ENCODE measurements at places on chromosomes 5 and 9.

DNA sequence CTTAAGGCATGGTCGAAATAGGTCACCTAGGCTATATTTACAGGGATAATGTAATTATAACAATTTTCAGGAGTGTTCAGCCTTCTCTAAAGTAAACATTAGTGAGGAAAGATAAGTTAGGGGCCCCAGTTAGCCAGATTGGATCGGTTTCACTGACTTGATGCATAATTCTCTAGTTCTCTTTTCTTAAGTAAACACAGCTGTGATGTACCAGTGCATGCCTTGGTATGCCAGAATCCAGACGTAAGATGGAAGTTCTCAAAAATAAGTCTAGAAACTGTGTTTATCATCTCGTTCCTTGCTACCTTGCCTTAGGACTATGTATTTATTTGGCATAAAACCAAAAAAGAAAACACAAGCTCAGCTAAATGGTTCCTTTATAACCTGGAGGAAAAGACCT is 442.2 kb upstream of the CLINT1 start:
- no peak for DNase-seq

GRCh38 chr5:132024789-132025402 is 13.4 kb upstream of the ACSL6 start:
- no peak for DNase-seq

- no peak for DNase-seq
These were observed 26.9 kb downstream of the SLC46A2 start for GRCh38 chr9:112863746-112864145.

DNA sequence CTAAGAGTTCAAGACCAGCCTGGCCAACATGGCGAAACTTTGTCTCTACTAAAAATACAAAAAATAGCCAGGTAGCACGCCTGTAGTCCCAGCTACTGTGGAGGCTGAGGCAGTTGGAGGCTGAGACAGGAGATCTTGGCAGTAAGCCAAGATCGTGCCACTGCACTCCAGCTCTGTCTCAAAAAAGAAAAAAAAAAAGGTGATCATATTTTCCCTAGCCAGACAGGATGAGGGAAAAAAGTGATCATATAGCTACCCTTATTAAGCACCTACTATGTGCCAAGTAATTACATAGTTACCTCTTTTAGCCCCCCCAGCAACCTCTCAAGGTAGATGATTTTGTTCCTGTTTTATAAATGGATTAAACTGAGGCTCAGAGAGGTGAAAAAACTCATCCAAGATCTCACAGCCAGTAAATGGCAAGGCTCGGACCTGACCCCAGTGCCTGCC is 18.1 kb upstream of the RPL26L1 start:
- no peak for DNase-seq

DNA sequence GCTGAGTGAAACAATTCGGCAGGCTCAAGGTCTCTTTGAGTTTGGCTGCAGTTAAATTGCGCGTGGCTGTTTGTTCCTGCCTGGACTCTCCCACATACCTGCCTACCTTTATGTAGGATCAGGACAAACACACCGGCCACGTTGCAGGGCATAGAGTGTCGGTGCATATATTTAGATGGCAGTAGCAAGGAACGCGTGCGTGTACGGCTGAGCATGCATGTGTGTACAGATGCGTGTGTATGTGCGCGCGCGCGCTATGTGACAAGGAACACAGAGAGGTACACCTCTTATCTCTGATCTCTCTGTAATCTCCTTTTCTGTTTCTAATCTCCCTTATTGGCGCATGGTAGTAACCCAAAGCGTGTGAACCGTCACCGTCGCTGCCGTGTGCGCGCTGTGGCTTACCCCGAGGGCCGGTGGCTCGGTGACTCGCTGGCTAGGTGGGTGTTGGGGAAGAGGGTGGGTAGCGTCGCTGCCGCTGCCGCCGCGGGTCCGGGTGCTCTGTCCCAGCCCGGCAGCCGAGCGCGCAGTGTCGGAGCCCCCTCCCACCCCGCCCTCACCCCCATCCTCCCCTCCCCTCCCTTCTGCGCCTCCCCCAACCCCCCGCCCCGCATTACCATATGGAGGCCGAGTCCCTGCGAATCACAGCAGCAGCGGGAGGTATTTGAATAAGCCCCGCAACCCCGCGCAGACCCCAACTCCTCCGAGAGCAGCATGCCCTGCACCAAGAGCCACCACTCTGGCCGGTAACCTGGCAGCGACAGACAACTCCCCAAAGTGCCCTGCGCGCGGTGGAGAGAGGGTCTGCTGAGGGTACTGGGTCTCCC is 204.8 kb downstream of the MEF2C start:
- no peak for DNase-seq

- DNase-seq = no peak
These were observed 73.3 kb downstream of the RXRA start for GRCh38 chr9:134399435-134400056.

DNA sequence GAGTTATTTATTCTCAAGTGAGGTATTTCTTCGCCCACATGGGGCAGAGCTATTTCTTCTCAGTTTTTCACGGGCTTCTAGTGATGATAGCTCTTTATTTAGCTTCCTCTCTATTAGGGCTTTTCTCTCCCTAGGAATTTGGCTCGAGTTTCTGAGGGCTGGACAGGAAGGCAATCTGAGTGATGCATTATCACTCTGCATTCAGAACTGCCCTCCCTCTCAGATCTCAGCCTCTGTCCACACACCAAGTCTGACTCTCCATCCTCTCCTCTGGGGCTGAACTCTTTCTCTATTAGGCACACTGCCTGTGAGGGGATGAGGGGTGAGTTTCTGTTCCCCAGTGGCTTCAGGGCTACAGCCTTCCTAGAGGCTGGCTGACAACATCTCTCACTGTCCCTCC is 14.9 kb upstream of the SCAMP1 start:
- no peak for DNase-seq
